ENCODE measurements at places on chromosomes 4 and X.
A peak's percentile ranks its signal among the peaks of the same experiment; 100 is the strongest.

DNA sequence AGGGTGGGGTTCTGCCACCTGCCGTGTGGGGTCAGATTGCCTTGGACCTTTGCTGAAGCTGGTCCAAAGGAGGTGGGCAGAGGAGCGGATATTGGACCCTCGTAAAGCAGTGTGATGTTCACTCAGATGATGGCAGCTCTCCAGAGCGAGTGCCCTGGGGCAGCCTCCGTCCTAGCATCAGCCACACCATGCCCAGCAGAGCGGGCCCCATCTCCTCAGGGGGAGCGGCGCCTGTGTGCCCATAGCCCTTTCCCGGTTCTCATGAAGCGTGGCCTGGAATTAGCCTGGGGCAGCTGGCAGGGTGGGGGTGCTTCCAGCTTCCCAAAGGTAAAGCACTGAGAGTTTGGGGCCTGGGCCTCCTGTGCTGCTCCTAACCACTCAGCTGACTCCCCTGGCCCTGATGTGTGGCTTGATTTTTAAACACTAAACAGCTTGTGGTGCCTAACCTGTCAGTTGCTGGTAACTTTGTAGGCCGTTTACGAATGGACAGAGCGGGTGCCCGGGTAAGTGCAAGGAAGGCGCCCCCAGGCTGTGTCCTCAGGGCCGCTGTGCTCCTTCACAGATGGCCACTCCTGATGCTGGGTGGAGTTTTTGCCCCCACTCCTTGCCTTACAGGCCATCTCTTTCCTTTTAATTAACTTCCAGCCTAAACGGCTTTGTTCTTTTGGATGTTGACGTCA lies 36.0 kb downstream of the NOP14 start:
- no peak for DNase-seq

DNA sequence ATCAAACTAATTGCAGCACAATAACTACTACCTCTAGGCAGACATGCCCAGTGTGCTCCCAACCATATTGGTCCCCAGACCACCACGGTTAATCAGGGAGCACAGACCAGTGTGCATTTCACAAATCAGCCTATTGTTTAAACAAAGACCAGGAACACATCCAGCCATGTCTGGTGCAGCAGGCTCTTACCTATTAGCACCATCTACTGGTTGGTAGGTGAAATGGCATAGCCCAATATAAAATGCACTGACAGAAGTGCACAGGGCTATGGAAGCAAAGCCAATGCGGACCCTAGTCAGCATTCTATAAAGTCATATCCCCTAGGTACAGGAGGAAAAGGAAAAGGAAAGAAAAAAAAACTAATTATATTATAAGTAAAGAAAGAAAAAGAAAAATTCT lies 15.5 kb upstream of the CYLC1 start:
- DNase-seq, result no peak

DNA sequence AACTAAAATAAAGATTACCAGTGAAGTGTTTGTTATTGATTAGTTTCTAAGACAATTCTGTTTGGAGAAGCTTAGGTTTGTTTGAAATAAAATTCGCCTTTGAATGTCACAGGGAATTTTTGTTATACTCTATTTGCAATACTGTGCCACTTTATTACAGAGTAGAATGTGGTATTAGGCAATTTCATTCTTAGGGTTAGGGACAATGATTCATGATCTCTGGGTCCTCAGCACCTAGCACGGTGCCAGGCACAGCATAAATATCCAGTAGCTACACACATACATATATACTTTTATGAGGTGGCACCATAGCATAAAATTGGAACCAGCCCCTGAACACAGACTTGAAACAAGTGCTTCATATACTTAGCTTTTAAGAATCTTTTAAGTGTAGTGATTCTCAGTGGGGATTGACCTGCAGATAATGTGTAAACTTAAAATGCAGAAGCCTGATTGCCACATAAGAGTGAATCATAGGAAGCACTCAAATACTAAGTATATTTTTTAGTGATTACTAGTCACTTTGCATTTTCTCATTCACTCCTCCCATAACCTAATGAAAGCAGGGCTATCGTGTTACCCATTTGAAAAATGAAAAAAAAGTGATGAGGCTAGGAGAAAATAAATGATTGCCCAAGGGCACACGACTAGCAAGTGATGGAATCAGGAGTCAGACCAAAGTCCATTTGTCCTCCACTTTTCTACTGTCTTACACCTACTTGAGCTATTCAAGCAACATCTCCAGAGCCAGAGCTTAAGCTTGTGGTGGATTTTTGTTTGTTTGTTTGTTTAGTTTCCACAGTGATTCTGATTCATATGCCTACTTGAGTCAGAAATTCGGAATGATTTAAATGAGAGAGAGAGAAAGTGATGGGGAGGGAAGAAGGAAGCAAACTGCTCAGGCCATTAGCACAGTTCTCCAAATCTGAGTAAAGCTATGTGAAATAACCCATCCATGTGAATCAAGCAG lies 366.0 kb upstream of the FGF13 start:
- no peak for DNase-seq

DNA sequence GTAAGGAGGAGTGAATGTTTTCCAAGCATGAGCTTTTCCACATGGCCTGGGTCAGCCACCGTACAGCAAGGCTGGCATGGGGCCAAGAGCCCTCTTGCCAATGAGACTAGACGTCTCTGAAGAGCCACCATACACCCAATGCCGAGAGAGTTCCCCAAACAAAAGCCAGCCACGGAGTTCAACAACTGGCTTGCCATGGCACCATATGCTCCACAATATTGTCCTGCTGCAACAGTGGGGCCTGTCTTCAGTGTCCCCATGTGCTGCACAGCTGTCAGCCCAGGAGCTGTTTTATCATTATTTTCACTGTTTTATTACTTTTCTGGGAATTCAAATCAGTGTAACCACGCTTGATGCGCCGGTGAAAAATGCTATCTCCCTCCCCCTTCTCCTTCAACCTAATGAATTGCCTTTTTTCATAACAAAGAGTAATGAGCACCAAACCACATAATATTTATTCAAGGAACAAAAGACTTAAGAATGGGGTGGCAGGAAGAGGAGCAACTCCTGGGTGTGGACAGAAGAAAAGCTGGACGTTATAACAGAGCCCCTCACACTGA lies 18.4 kb downstream of the MAML3 start:
- no peak for DNase-seq

- DNase-seq, result no peak
These were observed 51.1 kb upstream of the TMEM33 start for GRCh38 chr4:41883988-41884734.

- DNase-seq, result no peak
These were observed 356.2 kb upstream of the GATB start for GRCh38 chr4:152117054-152117453.

GRCh38 chrX:33183361-33183760 lies 28.0 kb downstream of the DMD start:
- no peak for DNase-seq

DNA sequence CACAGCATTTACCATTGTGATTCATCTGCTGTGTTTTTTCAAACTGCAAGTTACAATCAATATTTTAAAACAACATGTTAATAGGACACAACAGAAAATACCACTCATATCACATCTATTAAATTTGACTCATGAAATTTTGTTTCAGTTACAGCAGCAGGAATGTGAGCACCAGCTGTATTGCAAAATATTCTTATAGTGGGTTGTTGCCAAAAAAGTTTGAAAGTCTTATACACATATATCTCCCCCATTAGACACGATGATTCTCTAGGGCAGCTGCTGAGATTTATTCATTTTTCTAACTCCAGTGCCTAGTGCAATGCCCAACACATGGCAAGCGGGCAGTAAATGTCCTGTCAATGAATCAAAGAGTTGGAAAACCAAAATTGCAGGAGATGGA lies 26.6 kb upstream of the NKX3-2 start:
- no peak for DNase-seq

- DNase-seq, result no peak
These were observed 133.1 kb downstream of the ARAP2 start for GRCh38 chr4:36111172-36111571.

DNA sequence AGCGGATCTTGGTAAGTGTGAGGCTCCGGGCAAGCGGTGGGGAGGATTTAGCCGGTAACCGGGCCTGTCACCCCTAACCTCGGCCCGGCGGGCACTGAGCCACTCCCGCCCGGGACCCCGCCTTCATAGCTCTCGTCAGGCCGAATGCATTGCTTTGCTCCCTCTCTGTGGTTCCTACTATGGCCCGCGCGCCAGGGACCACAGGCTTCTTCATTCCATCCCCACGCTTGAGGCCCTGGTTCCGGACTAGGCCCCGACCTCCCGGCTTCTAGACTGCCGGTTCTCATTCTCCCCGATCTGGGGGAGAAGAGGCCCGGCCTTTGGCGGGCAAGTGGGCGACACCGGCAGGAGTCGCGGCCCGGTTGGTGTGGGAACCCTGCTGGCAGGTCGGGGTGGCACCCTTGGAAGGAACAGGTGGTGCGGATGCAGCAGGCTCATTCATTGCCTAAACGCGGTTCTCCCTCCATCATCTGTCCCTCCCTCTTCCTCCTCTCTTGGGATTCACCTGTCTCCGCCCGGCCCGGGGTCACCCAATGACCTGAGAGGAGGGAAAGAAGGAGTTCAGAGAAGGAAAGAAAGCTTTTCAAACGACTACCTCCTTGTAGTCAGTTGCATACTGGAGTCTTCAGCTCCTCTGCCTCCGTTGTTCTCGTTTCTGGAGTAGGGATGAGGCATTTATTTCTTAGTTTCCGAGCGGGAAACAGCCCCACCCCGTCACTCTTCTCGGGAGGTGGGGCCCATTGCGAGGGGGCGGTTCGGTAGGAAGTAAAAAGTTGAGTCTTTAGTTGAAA lies at the start of gene NDUFC1:
Gene NDUFC1 (minus strand): TSS at position 657 of the 791 bp plus-strand sequence. CDS start 6,679 bp downstream, outside the sequence.
- peak; percentile 37 for DNase-seq

DNA sequence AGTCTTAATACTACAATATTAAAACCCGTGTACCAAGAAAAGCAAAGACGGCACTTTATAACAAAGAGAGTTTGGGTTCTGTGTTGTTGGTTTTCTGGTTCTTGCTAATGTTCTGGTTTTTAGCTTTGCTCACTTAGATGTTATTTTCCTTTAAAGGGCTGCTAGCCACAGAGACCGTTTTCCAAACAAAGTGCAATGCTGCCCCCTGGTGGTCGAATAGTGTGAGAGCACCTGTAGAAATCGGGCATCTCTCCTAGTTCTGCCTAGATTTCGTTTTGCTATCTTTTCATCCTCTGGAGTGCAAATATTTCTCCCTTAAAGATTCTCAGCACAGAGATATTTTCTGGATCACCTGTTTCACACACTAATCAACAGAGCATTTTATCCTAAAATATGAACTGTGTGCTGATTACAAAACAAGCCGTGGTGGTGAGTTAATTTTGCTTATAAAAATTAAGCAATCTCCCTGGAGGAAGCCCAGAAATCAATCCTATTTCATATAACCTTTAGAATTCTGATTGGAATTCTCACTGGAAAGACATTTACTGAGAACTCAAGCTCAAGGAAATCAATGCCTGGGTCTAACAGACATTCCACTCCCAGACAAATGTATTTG lies 334.5 kb upstream of the NOCT start:
- DNase-seq, result peak; percentile 32

DNA sequence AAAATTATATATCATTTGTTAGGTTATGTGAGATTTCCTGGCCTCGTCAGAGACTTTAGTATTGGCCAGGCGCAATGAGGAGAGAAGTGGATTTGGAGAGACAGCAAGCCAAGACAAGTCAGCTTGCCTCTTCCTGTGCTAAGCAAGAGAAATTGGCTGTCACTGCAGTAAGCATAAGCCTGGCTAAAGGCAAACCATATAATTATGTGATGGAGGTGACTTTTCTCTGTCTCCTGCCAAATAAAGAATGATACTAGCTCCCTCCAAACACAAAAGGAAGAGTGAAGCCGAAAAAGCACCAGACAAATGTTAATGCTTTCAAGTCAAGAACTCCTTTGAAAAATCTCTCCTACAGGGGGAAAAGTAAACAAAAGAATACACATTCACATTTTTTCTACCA lies 2246.0 kb downstream of the ARAP2 start:
- DNase-seq, result no peak

DNA sequence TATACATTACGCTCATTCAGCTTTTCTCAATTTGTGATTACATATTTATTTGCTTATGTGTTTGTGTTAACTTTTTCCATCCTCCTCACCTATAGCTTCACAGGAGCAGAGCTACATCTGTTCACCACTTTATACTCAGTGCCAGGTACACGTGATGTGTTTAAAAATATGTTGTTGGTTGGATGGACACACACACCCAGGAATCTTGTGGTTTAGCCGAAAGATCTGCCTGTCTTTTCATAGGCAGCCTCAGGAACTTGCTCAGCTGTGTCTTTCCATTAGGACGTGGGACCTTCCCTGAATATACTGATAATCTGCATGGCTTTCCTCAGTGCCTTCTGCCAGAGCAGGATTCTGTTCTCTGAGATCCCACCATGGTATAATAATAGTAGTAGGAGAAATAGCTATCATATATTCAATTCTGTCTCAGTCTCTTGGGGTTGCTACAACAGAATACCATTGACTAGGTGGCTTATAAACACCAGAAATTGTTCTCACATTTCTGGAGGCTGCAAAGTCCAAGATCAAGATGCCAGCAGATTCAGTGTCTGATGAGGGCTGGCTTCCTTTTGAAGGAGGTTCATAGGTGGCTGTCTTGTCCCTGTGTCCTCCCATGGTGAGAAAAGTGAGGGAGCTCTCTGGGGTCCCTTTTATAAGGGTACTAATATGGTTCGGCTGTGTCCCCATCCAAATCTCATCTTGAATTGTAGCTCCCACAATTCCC lies 50.0 kb upstream of the SOD3 start:
- no peak for DNase-seq

- DNase-seq, result no peak
These were observed 7.6 kb downstream of the TIGD4 start for GRCh38 chr4:152771741-152772533.

- no peak for DNase-seq
These were observed 475.4 kb upstream of the RPS6KA3 start for GRCh38 chrX:20742106-20742505.

DNA sequence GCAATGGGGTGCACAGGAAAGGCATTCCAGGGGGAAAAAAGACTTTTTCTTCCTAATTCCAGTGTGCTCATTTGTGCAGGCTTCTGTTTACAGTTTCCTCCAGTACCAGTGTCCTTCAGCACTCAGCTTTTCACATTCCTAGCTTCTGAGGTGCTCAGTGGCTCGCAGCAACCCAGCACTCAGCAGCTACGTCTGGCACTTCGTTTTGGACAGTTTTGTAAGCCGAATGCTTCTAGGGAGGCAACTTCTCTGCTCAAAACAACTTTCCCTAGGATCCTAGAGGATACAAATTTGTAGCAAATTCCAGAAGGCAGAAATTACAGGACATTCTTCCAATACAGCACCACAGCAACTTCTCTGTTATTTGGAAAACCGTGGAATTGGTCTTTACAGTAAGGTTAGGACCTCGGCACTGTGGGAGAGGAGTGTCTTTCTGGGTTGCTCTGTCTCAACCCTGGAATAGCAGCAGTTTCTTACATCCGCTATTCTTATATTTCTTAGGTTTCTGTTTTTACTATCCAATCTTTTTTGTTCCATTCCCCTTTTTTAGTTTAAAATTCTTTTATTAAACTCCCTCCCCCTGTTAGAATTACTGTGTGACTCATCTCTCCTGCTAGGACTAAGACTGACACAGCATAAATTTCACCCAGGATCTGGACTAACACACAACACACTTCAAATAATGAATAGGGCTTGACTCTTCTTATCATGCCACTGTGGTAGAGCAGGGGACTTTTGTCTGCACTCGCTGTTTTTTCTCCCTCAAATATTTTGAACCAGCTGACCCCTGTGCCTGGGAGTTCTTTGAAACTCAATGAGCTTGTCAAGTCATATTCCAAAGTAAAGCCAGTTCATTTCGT lies 1314.7 kb downstream of the FSTL5 start:
- no peak for DNase-seq

GRCh38 chr4:154626793-154627484 lies 14.5 kb upstream of the FGG start:
- no peak for DNase-seq

Measured in stimulated activated CD8-positive, alpha-beta memory T cell treated with anti-CD3 and anti-CD28 coated beads, Interleukin-4, amount 100 ng/mL, for 1 hour (primary cell).